ENCODE measurements at places on chromosomes 13 and 19.

- no peak for DNase-seq
Measured at GRCh38 chr13:107277911-107278310, 710.0 kb upstream of the ARGLU1 start.

DNA sequence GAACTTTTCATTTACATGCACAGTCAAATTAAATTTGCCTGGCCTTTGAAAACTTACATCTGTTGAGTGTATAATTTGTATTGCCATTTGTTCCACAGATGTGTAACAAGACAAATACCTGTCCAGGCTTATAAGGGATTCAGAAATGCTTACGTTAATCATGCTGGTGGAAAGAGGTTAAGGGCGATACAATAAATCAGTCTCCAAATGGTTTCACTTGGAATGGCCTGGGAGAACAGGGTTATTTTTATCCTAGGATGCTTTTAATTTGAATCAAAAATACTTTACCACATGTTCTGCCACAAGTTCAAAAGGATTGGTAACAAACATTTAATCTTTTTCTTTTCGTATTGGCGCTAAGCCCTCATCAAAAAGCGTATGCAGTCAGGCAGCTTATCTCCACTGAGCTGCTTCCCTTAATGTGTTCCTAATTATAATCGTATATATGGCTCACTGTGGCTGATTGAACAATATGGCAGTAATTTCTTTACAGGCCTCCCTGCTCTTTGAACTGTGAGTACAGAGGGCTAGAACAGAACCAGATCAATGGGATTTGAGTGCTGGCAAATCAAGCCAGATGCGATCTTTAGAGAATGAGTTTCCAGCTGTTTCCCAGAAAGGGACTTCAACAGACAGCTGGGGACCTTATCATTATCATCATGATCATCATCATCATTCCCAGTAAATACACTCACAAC is 425.7 kb downstream of the SPRY2 start:
- no peak for DNase-seq

DNA sequence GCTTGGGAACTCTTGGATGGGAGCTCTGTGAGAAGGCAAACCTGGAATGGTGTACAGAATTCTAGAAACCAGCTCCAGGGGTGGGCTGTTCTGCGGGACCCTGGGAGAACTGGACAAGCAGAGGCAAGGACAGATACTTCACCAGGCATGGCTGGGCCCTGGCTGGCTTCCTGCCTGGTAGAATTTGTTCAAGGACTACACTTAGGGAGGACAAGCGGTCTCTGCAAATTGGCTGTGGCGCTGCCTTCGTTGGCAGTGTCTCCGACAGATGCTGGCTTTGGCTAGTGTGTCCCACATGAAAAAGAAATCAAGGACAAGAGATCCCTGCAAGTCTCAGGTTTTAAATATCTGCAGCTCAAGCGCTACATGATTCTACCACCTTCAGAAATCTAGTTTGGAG is 12.4 kb downstream of the CEBPG start:
- no peak for DNase-seq

DNA sequence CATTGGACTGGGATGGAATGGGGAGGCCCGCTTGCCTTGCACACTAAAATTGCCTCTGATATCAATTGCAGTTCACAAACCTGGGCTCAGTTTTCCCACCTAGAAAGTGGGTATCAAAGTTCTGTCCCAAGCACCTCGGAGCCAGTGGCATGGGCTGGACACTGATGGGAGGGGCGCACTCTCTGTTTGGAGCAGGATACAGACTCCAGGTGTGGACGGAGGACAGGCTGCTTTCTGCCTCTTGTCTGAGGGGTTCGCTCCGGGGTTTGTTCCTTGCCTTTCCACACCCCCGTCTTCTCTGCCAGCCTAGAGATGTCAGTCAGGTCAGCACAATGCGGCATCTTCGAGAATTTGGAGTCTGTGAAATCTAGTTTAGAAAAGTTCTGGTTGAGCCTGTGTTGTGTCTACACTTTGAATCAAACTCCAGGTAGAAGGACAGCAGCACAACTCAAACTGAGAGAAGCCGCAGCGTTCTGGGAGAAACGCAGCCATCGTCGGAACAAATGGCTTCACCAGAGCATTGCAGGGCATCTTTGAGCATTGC is 141.9 kb downstream of the TEX29 start:
- no peak for DNase-seq

- DNase-seq: no peak
Measured at GRCh38 chr19:45059258-45059965, 16.9 kb downstream of the ZNF296 start.

GRCh38 chr13:50951366-50951765 is 41.8 kb downstream of the RNASEH2B start:
- DNase-seq: no peak
